GM23248 (cell line): ENCODE measurements at places on chromosomes 11 and 22. TPM values are rescaled to one million over a fixed set of nuclear protein-coding genes. Genes with fewer than 3 reads are reported as not detected.

The KRTAP5-10 gene
- total RNA-seq: not detected in 2 replicates

The ANGPTL5 gene
- not detected in 2 replicates for total RNA-seq

- DNase-seq: peak; percentile 66
Measured at GRCh38 chr11:16881074-16881709, 133.0 kb downstream of the PLEKHA7 start.

GRCh38 chr11:115665175-115665821 is 161.1 kb upstream of the CADM1 start:
- no peak for DNase-seq

DNA sequence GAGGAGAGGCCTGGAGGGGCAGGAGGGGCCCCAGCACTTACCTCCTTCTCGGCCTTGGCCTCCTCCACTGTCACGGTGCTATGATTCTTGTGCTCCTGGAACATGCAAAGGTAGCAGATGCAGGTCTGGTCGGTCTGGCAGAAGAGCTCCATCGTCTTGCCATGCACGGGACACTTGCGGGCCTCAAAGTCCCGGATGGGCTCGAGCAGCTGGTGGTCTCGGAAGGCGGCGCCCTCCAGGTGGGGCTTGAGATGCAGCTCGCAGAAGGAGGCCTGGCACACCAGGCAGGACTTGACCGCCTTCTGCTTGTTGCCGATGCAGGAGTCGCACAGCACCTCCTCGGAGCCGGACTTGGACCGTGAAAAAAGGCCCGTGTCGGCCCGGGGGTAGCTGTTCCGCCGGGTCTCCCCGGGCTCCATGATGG is 714 bp downstream of the TRIM29 start:
- no peak for DNase-seq

DNA sequence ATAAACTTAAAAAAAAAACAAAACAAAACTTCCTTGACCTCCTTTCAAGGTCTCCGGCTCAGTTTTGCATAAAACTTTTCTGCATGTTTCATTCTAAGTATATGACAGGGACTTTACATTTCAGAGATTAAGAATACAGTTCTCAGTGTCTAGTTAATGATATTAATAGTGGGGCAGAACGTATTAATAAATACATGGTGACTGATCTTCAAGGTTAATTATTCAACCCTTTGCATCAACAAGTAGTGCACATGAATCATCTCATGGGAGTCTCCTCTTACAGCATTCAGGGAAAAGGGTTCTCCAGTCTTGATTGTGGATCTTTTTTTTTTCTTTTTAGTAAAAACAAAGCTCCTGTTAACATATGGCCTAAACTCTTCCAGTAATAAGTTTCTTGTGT is 146.8 kb downstream of the KIRREL3 start:
- peak; percentile 50 for DNase-seq
